NCI-H187 (cell line): ENCODE measurements at places on chromosomes 1 and 21.

- no peak for DNase-seq
Observed at GRCh38 chr1:216119600-216119999, 303.6 kb downstream of the USH2A start.

GRCh38 chr1:176096015-176096414 lies 111.1 kb downstream of the COP1 start:
- DNase-seq, result no peak

- no peak for DNase-seq
Observed at GRCh38 chr1:25813071-25813733, 6.6 kb upstream of the MTFR1L start.

GRCh38 chr21:16377857-16378256 lies 648.1 kb downstream of the USP25 start:
- DNase-seq, result no peak

GRCh38 chr21:35597750-35598339 lies 462.5 kb downstream of the SETD4 start:
- no peak for DNase-seq

GRCh38 chr1:111275079-111275478 lies 15.6 kb upstream of the CHIA start:
- DNase-seq, result no peak

DNA sequence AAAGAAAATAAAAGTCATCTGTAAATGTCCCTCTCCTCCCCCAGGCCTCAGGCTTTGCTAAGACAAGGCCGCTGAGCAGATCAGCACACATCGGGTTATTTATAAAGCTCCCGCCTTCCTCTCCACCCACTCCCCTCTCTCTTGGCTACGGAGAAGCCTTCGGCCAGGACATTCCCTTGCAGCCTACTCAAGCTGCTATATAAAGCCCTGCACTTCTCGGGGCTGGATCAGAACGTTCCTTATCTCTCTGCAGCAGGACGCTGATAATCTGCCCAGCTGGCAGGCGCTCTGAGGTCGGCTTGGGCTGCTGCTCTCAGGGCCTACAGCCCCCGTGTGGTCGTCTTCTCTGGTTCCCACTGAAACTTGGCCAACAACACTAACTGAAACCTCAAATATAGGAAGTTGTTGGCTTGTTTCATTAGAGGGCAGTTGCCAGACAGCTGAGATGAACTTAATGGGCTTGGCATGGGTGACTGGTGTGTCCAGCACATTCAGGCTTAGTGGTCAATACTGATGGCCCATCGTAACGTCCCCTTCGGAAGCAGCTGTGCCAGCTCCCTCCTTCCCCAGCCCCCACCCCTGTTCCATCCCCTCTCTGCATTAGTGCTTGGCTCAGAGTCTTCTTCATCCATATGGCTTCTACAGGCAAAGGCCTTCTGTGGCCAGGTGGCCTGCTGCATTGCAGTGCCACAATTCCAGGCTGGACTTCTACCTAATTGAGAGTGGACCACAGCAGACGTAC lies 64.6 kb downstream of the IER5 start:
- no peak for DNase-seq

GRCh38 chr1:157442065-157442464 lies 110.2 kb downstream of the FCRL5 start:
- no peak for DNase-seq

GRCh38 chr1:158203693-158204457 lies 23.2 kb downstream of the CD1D start:
- DNase-seq, result no peak

- no peak for DNase-seq
Observed at GRCh38 chr1:18112611-18113010, 5.0 kb downstream of the IGSF21 start.

- DNase-seq, result no peak
Observed at GRCh38 chr1:183838221-183838620, 33.3 kb downstream of the RGL1 start.

DNA sequence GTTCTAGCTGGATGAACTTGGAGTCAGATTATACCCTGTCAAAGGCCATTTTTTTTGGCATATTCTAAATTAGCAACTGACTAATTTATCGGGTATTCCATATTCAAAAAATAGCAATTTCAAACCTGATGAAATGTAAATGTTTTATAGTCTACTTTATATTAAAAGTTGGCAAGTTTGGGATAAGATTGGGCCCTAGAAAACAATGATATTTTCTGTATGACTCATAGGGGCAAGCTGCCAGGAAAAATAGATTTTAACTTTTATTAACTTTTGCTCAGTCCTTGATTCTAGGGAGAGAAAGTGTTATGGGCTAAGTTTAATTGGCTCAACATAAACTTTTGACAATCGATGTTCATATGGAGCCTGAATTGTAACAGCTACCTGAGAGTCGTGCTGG lies 576.9 kb upstream of the B3GALT2 start:
- no peak for DNase-seq

DNA sequence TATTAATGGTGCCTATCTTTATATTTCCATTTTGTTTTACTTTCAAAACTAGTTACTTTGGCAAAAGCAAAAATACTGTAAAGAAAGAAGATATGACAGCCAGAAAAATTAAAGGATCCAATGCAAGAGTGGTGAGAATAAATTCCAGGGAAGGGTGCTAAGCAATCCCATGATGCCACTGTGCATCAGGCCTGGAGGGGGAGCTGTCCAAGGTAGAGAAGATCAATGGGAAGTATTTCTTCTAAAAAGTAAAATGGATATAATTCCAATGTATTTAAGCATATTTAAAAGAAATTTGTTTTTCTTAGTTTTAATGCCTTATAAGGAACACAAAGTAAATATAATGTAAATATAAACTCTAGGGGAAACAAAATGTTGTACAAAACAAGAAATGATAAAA lies 1382.2 kb upstream of the B3GALT2 start:
- DNase-seq, result no peak

GRCh38 chr1:191905781-191906180 lies 252.5 kb upstream of the RGS18 start:
- no peak for DNase-seq
